NCI-H146 (cell line): ENCODE measurements at places on chromosomes 6 and 20.

- no peak for DNase-seq
Observed at GRCh38 chr6:25181923-25182322, 97.3 kb upstream of the CARMIL1 start.

DNA sequence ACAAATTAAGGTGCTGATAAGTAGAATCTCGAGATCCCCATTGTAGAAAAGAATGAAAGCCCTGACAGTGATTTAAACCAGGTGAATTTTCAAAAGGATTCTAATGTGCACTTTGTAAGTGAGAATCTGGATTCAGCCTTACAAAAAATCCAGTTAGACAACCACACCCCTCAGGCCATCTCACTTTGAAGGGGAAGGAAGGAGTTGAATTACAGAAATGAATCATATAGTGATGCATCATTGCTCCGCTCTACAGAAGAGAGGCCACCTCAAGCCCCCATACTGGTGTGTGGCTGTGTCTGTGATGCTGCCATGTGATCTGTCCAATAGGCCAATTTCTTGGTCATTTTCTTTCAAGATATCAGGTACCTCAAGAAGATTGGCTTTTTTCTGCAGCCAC, 85.5 kb upstream of the NT5E start:
- no peak for DNase-seq

DNA sequence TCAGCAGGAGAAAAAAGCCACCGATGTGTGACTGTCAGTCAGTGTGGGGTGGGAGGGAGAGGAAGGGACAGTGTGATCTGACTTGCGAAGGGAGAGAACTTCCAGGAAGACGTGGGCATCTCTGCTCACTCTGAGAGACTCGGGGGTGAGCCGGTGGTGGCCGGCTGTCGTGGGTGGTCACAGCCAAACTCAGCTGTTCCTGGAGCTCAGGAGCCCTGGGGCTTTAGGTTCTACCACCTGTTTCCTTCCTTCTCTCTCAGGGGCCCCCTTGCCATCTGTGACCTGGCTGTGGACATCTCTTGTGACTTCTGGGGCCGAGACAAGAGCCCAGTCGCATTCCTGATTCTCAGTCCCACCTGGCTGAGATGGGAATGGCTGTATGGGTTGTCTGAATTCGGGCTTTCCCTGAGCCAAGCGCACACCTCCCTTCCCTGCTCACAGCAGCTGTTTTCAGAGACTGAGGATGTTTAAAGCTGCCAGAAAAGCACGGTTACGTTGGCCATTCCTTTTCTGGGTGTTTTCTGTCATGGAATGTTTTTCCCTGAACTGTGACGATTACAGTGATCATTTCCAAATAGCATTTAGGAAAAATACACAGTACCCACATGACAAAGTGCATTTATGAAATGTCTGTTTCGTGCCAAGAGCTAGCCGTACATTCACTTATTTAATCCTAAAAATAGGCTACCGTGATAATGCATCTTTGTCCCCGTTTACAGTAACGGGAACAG, 36.5 kb downstream of the SYNJ2 start:
- no peak for DNase-seq

DNA sequence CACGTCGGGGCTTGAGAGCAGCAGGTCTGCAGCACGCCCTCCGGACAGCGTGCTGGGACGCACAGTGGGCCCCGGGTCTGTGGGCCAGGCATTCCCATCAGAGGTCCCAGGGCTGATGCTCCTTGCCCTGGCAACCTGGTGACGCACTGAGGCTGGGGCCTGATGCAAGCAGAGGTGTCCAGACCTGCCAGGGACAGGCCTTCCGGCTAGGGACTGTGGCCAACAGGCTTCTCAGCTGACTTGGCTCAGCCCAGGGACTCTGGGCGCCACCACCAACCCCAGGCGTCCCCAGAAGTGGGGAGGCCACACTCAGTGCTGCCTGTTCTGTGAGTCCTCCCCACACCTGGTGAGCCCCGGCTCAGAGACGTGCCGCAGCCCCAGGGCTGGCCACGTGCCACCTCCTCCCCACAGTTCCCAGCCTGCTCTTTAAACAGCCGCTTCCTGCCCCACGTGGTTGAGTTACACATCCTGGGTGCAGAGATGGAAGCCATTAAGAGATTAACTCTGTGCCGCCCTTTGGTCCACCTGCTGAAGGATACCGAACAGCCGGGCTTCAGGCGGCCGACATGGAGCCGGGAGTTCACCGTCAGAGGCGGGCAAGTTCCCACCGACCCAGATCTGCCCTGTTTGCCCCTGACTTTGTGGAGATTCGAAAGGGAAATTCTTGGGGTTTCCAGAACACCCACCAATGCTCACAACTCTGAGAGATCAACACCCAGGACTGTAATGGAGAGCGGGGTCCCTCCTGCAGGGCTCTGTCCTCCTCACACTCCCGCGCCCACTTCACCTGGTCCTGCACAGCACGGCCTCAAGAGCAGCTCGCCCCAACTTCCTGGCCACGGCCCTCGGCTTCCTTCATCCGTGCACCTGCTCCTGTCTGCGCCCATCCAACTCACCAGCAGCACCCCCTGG, 37.6 kb upstream of the ZBP1 start:
- DNase-seq = no peak

GRCh38 chr6:90399970-90400369, 103.3 kb upstream of the BACH2 start:
- DNase-seq = no peak

- no peak for DNase-seq
Observed at GRCh38 chr20:51591871-51592270, 49.4 kb upstream of the NFATC2 start.

DNA sequence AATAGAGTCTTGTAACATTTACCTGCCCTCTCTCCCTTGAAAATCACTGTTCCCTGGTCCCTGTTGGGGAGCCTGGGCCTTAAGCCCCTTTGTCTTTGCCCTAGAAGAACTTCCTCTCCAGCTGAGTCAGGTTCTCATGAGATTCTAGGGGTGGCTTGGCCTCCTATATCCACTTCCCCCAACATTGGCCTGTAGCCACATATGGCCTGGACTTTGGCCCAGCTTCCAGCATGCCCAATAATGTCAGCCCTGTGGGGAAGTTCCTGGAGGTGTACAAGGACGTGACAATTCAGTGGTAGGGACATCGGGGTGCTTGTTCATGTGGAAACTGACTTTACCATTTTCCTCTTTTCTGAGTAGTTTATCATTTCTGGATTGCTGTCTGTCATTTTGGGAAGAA, 17.2 kb upstream of the MAS1L start:
- DNase-seq = no peak

- DNase-seq = no peak
Observed at GRCh38 chr6:137904822-137905617, 38.0 kb downstream of the TNFAIP3 start.

DNA sequence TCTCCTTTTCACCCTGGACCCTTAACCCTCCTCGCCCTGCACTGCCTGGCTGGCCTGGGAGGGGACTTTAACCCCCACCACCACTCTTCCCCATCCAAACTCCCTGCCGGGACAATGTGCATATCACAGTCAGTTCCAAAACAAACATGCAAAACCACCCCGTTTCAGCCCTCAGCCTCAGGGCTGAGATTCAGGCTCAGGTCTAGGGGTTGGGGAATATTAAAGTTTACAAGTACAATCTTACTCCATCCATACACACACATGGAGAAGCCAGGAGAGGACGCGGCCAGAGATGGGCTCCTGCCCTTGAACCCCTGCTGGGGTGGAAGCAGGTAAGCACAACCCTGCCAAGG, 534 bp downstream of the KIAA1755 start:
- DNase-seq = no peak

- no peak for DNase-seq
Observed at GRCh38 chr20:2230726-2231488, 64.9 kb upstream of the TGM3 start.

GRCh38 chr6:108253241-108253640, 7.6 kb downstream of the SNX3 start:
- DNase-seq = no peak

DNA sequence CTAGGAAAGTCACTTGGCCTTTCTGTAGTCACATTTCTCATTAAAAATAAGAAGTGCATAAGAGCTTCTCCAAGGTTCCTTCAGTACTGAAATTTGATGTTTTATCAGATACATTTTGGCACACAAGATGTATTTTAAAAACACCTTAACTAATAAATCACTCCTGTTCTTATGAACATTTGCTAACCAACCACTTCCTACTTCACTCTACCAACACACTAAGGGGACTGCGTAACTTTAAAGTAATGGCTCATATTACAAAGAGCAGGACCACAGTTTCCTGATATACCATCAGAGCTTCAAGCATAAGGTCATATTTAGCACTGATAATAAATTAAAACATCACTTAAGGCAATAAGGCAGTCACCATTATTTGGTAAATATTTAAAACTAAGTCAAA, 104.4 kb downstream of the RALGAPA2 start:
- no peak for DNase-seq

GRCh38 chr6:111602481-111603011, 3.1 kb downstream of the TRAF3IP2 start:
- DNase-seq = no peak

GRCh38 chr6:151546941-151547659, 53.3 kb downstream of the CCDC170 start:
- DNase-seq = no peak

DNA sequence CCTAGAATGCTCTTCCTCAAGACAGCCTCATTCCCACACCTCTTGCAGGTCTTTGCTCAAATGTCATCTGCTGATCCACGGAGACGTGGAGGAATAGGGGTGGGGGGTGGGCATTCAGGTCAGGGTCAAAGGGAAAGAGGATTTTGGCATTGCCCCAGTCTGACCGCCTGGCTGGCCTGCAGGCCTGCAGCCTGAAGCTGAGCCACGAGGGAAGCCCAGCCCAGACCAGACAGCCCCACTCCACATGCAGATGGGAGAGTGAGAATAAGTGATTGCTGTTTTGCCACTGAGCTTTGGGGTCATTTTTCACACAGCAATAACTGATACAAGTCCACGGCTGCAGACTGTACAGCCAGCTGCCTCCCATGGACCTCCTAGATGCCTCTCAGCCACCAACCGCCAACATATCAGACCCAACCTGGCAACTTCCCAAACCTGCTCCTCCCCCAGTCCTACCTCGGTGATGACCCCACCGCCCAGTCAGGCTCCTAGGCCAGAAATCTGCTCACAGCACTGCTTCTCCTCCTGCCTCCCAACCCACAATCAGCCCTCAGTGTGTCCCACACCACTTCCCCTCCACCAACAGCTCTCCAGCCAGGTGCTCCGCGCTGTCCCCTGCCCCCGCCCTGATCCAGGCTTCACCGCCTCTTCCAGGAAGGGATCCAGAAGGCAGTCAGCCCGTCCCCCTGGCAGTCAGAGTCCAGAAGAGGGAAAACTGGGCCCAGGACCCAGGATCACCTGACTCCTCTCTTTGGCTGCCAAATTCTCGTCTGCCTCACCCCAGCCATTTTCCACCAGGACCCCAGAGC, 14.0 kb downstream of the KIAA1755 start:
- DNase-seq = no peak

DNA sequence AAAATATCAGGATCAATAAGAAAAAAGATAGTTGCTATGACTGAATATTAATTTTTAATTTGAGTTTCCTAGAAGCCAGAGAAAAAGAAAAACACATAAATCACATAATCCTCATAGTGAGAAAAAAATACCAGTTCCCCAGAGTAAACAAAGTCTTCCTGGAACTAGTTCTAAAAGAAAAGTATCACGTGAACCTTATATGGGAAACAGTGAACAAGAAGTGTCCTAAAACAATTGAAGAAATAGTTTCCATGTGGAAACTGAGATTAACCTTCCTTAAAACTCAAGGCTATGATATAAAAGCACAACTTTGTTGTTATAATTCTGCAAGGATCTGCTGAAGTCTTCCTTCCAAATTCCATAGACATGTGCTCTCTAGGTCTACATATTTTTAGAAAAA, 50.6 kb downstream of the RCAN2 start:
- DNase-seq = no peak

- DNase-seq = no peak
Observed at GRCh38 chr6:169341065-169341464, 87.4 kb upstream of the THBS2 start.

GRCh38 chr20:35711588-35712209, 12.5 kb downstream of the ROMO1 start:
- no peak for DNase-seq

DNA sequence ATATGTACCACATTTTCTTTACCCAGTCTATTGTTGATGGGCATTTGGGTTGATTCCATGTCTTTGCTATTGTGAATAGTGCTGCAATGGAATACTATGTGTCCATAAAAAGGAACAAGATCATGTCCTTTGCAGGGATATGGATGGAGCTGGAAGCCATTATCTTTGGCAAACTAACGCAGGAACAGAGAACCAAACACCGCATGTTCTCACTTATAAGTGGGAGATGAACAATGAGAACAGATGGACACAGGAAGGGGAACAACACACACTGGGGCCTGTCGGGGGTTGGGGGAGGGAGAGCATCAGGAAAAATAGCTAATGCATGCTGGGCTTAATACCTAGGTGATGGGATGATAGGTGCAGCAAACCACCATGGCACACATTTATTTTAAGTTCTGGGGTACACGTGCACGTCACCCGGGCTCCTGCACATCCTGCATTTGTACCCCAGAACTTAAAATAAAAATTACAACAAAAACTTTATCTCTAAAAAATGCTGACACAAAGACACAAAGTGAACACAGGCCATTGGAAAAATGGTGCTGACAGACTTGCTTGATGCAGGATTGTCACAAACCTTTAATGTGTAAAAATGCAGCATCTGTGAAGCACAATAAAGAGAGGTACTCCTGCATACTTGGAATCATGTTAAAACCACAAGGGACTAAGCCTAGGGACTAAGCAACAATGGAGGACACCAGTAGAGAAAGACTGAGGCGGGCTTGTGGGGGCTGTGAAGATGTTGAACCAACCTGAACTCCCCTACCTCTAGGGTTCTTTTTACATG, 48.8 kb downstream of the BCAS1 start:
- no peak for DNase-seq

DNA sequence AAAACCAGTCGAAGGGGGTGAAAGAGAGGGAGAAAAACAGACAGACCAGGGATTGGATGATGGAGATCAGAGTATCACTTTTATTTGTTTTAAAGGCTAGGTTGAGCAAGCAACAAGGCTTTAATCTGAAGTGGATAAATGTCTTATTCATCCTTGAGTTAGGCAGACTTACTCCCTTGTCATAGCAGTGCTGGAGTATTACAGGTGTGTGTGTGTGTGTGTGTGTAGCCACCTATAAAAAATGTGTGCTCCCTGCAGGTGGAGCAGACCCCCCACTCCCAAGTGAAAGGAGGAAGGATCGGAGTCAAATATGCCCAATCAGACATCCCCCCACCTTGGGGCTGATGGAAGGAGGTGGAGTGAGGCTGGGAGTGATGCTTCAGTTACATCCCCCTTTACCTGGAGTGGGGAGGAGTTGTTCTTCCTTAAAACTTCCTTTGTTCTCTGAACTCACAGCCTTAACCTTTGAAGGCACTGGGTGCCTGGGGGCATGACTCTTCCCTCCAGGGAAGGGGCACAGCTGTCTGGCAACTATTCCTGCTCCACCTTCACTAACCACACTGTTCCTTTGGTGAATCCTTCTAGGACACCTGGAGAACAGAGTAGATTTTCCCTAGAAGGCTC, 27.3 kb downstream of the PTK7 start:
- no peak for DNase-seq

GRCh38 chr20:17227669-17228623, 1.1 kb downstream of the PCSK2 start:
- DNase-seq = peak; percentile 75

GRCh38 chr20:19288061-19288460, 75.6 kb downstream of the SLC24A3 start:
- no peak for DNase-seq

- DNase-seq = no peak
Observed at GRCh38 chr6:17031961-17032360, 69.9 kb upstream of the STMND1 start.
